ENCODE measurements at places on chromosomes 3 and 15.

- no peak for DNase-seq
These were observed 75.6 kb downstream of the BFSP2 start for GRCh38 chr3:133475245-133476010.

GRCh38 chr15:90201944-90202375 is 830 bp downstream of the SEMA4B start:
- no peak for DNase-seq

- DNase-seq: no peak
These were observed 137.2 kb upstream of the IQSEC1 start for GRCh38 chr3:13210221-13210975.

DNA sequence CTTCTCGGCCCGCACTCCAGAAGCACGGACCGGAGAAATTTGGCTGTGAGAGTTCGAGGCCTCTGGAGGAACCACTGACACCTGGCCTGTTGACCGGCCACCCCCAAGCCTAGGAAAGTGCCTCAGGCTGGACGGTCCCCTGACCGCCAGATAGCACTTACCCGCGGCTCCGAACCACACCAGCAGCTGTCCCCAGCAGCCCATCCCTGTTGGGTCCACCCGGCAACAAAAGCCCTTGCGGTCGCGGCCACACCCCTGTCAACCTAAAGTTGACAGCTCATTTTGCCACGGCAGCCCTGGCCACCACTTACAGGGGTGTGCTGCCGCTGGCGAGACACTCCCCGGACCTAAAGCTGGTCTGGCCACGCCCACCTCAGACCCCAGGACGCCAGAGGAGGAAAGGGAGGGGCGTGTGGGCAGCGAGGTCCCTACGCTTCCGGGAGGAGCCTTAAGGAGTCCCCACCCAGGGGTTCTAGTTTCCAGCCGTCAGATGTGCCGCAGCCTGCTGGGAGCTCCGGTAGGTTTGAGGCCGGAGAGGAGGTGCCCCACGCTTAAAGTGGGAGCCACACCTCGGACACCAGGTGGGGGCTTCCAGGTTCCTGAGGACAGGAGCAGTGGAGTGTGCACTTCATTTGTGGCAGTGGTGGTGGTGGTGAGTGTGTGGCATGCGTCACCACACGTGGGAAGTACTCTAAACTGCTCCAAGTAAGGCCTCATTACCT is at the start of gene LTK:
LTK (minus strand) TSS at position 322 of the 722 bp plus-strand sequence; CDS start at position 204, 118 bp downstream.
- DNase-seq: no peak

- peak; percentile 23 for DNase-seq
These were observed 680 bp downstream of the SMARCC1 start for GRCh38 chr3:47780741-47781684.

DNA sequence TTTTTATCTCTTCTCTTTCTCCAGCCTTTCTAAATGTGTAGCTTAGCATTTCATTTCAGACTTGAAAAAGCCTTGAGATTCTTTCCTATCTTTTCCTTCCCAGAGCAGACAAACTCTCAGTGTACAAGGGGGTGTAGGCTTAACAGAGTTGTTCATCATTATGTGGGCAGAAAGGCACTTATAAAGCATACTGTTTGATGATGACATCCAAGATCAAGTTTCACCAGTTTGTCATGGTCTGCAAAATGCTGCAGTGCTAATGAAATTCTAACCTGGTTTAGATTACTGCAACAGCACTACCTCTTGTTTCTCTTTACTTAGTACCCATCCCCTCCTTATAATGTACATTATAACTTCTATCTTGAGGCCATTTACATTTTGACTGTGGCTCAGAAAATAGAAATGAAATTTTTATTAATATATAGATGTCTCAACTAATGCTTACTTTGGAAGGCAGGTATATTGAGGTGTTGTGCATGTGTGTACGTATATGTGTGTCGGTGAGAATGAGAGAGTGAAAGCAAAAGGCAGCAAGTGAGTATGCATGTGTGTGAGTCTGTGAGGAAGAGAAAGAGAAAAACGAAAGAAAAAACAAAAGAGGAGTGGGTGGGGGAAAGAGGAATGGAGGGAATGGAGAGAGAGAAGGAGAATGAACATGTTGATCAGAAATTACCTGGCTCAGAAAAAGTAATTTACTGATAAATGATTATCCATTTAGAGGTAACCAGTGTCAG is 1043.6 kb downstream of the TUSC7 start:
- DNase-seq: peak; percentile 6

DNA sequence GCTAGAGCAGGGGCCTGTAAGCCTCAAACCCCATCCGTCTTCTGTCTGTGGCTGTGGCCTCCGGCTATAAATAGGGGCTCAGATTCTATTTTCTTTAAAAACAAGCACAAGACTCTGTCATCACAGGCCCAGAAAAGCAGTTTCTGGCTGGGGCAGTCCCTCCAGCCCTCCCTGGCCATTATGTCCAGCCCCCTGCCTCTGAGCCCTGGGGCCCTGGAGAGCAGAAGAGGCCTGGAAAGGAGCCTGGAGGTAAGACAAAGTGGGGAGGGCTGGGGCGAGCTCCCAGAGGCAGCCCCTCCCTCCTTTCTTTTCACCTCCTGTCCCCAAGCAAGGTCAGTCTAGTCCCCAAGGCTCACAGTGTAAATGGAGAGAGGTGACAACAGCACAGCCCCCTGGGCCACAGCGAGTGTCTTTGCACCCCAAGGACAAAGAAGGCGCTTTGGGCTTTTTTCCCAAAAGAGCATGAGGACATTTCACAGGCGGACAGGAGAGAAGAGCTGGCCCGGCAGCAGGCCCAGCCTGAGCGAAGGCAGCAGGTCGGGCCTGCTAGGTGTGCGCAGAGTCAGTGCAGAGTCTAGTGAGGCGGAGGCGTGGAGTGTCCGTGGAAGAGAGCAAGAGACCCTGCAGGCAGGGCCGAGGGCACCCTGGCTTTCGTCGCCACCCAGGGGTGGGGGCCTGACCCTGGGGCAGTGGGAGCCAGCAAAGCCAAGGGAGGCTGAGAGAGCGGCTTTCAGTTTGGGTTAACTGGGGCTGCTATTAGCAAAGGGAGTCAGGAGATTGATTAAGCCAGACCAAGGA is 188.3 kb downstream of the TBC1D2B start:
- DNase-seq: no peak
